BJ (cell line): ENCODE measurements at places on chromosomes 2 and 18. TPM values are rescaled to one million over a fixed set of nuclear protein-coding genes. Genes with fewer than 3 reads are reported as not detected.

The PRSS56 gene
- not detected in 2 replicates for polyA plus RNA-seq

The DTNA gene
- polyA plus RNA-seq: 4.9 and 5.5 TPM in 2 replicates

The GFPT1 gene
- polyA plus RNA-seq: 14.8 and 32.5 TPM in 2 replicates

The PJVK gene
- polyA plus RNA-seq: 1.5 and 2.8 TPM in 2 replicates
